ENCODE measurements at places on chromosomes 3 and 15.

GRCh38 chr3:101036213-101036618 is 43.0 kb upstream of the ABI3BP start:
- DNase-seq = no peak

DNA sequence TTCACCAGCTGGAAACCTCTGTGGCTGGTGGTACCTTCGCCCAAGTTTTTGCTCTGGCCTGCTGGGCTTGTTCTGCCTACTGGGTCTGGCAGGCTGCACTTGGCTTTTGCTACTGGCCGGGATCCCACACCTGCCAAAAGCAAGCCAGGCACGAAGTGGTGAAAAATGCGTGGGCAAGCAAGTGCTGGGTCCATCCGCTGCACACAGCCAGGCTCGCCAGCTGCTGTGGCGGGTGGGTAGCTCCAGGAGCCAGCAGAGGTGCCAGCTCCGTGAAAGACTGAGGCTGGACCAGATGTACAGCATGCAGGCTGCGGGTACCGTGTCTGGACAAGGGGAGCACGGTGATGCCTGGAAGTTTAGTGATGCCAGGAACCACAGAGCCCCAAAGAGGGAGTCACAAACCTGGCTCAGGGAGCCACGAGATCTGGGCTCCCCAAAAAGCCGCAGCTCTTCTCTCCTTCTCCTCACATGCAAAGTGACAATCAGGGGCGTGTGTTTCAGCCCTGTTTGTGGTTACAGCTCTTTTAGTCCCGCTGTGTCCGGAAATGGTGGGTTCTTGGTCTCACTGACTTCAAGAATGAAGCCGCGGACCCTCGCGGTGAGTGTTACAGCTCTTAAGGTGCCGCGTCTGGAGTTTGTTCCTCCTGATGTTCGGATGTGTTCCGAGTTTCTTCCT is 1455.6 kb upstream of the GBE1 start:
- DNase-seq = no peak

- DNase-seq = no peak
These were observed 102.0 kb upstream of the SGO1 start for GRCh38 chr3:20288050-20288449.

GRCh38 chr15:28890711-28891495 is 5.1 kb downstream of the APBA2 start:
- DNase-seq = no peak

- no peak for DNase-seq
These were observed 87.4 kb downstream of the NFKBIZ start for GRCh38 chr3:101936419-101937356.

All from T-helper 2 cell (primary cell).